ENCODE measurements at places on chromosomes 6 and 20.

DNA sequence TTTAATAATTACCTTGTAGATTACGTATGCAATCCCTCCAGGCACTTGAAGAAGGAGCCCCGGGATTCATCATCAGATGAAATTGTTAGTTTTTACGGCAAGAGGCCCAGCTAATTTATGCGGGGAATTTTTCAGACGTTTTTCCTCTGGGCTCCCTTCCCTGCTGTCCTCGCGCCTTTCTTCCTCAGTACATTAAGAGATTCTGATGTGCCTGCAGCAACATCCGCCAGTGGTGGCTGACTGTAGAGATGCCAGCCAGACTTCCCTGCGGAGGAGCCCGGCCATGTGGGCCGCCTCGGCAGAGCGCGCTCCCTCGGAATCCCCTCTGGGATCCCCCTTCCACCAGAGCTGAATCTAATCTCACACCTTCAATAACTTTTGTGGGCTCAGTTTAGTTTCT lies 46.4 kb upstream of the POU3F2 start:
- DNase-seq, result no peak
- no peak overlapping the region for H3K4me3 ChIP-seq
- H3K27me3 ChIP-seq, result no peaks in the 10 kb centered on the region
- H3K36me3 ChIP-seq, result no peaks in the 10 kb centered on the region
- no peaks in the 10 kb centered on the region for H3K4me1 ChIP-seq

DNA sequence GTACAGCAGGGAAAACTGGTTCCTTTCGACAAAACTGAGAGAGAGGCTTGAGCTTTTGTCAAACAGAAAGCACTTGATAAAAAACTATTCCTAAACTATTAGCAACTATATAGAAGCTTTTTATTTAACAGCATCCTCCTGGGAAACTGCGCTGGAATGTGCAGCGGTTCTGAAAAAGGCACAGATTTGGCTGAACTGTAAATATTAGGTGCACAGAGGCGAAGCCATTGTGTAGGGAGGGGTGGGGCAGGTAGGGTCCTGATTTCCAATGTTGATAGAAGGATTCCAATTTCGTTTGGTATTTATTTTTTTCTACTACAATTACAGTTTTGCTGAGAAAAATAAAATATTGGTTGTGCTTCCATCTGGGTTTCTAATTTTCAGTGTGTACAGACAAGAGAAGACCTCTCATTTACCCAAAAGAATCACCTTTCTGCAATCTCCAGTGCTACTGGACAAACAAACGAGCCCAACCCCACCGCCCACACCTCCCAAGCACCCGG lies 698 bp upstream of the SH3BGRL2 start:
- no peak overlapping the region for H3K27ac ChIP-seq
- H3K27me3 ChIP-seq, result peaks cover 43% of the 10 kb centered on the region
- H3K4me1 ChIP-seq, result peaks cover 4% of the 10 kb centered on the region

DNA sequence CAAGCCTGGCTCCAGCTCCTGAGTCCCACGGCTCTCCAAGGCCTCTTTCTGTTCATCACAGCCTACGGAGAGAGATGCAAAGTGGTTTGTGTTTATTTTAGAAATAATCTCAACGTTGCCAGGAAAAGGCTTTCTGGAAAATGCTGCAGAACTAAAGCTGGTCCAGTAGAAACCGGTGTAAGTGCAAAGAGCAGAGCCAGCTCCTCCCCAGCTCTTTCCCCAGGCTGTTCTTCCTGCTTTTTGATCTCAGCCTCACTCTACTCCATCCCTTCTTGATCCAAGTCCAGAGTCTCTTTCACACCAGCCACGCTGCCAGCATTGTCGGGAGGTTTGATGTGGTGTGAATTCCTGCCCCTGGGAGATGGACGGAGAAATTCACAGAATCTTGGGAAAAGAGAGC lies 69.8 kb downstream of the TMEM170B start:
- H3K4me3 ChIP-seq, result no peak overlapping the region
- no peak for DNase-seq
- no peaks in the 10 kb centered on the region for H3K27me3 ChIP-seq

GRCh38 chr6:125814481-125814880 lies 23.7 kb downstream of the NCOA7 start:
- H3K27ac ChIP-seq, result no peak overlapping the region
- H3K4me3 ChIP-seq, result no peak overlapping the region
- H3K27me3 ChIP-seq, result no peaks in the 10 kb centered on the region
- DNase-seq, result no peak
- H3K4me1 ChIP-seq, result no peaks in the 10 kb centered on the region
- H3K36me3 ChIP-seq, result no peaks in the 10 kb centered on the region

GRCh38 chr6:139186242-139186641 lies 51.4 kb downstream of the HECA start:
- H3K27ac ChIP-seq, result no peak overlapping the region
- no peaks in the 10 kb centered on the region for H3K4me1 ChIP-seq
- H3K27me3 ChIP-seq, result no peaks in the 10 kb centered on the region
